HCEC 1CT (cell line): ENCODE measurements at places on chromosomes 1 and 21.

- DNase-seq = peak; percentile 85
These were observed 55.6 kb downstream of the PEX14 start for GRCh38 chr1:10530281-10530740.

DNA sequence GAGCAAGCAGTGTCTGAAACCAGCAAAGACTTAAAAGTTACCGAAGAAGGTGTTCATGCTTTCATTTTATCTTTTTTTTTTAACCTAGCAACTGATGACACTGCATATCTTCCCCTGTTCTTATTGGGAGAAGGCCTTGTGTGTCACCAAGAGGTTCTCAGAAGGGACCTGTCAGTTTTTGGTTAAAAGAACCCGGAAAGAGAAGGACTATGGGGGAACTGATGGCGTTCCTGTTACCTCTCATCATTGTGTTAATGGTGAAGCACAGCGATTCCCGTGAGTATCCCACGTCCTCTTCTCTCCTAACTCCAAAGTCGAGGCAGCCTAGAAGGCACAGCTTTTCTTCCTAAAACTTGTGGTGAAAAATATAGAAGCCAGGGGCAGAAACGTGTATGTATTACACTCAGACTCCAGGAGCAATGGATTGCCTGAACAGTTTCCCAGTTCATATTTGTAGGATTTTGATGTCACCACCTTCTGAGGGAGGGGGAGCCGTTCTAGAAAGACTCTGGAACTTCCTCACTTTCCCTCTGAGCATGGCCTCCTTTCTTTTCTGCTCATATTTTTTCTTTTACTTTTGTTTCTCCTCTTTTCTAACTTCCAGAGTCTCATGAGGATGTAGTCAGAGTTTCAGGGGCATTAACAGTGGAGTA lies at the start of gene MR1:
Gene MR1 (plus strand): TSS at position 185 of the 653 bp plus-strand sequence. CDS start 25 bp downstream, at position 210.
- DNase-seq = peak; percentile 84

- DNase-seq = no peak
These were observed 9.1 kb upstream of the METTL13 start for GRCh38 chr1:171772312-171772711.

GRCh38 chr1:119611701-119612113 lies 36.4 kb downstream of the ZNF697 start:
- no peak for DNase-seq

GRCh38 chr21:28227881-28228635 lies 764.6 kb downstream of the LTN1 start:
- no peak for DNase-seq

- DNase-seq = no peak
These were observed 25.0 kb downstream of the KANK4 start for GRCh38 chr1:62294261-62294660.

DNA sequence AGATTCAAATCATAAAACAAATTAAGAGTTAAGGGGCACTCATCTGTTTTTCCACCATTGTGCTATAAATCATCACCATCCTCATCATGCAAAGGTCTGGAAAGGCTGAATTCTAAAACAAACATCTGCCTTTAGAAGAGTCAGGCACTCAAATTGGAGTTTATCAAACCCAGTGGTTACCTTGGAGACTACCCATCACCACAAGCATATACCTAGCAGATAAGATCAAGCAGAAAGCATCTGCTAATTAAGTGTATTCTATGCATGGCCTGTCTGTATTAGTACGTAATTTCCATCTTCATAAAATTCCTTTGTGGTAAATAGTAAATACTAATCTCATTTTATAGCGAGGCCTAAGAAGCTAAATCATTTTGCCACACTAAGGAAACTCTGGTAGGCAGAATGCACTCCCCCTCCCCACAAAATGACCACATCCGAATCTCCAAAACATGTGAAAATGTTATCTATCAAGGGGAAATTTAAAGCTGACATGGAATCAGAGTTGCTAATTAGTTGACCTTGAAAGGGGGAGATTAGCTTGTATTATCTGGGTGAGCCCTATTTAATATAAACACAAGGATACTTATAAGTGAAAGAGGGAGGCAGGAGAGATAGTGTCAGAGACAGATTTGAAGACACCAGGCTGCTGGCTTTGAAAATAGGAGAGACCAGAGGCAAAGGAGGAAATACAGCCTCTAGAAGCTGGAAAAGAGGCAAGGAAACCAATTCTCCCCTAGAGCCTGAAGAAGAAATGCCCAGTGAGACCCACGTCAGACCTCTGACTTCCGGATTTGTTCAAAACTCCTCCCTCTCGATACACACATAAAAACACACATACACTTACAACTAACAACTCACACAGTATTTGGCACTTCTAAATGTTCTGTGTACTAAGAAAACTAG lies 23.2 kb downstream of the ARID4B start:
- no peak for DNase-seq

GRCh38 chr1:194517567-194517966 lies 1331.2 kb upstream of the B3GALT2 start:
- DNase-seq = no peak

DNA sequence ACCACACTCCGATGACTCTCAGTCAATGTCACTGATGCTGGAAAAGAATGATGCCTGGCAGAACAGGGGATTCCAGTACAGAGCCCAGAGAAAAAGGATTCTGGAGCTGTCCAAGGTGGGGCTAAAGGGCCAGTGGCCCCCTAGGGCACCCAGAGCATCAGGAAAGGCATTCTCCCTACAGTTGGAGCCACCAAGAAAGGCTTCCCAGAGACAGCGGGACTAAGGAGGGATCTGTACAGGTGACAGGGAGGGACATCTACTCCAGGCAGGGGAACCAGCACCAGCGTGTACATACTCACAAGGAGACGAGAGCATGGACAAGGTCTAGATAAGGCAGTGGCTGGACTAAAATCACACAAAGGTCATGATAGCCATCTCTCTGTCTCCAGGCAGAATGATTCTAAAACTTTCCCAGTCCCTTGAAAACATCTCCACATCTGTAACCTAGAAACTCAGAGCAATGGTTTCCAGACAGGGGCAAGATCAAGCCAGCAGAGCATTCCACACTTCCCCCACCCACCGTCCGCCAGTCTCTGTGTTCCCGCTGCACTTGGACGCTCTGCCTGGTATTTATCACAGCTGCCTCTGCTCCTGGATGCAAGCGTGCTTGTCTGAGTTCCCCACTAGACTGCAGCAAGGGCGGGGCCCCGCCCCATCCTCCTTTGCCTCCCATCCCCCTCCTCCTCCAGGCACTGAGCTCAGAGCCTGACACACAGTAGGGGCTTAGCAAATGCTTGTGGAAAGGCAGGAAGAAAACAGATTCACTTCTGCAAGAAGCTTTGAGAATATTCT lies 111.6 kb upstream of the ZC3H12A start:
- DNase-seq = no peak

DNA sequence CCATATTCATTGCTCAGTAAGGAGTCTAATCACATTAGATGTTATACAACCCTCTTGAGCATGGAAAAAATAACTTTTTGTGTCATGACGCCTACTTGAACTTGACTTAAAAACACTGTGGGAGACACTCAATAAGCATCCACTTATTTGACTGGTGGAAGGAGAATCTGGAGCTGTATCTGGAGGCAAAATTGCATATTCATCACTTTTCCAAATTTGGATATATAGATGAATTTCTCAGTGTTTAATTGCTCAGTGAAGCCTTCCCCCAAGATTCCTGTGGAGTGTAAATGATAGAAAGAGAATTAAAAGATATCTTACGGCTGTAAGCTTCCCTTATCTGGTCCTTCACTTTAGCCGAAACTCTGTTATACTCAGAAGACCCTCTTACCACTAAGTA lies 610.7 kb upstream of the ADGRL2 start:
- no peak for DNase-seq

DNA sequence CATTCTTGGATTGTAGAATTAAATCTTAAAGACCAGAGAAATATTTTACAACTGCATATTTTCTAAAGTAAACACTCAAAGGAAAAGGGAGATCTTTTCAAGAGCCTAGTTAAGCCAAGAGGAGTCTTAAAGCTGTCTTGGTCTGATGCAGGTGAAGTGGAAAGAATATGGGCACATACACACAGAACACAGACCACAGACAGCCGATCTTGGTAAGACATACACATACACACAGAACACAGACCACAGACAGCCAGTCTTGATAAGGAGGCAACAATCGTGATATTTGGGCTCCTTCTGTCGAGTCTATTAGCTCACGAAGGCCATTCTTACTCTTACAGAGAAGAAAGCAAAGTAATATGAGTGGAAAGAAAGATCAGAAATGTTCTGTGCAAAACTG lies 1153.9 kb upstream of the TMPRSS15 start:
- no peak for DNase-seq
